ENCODE measurements at places on chromosomes 4 and X.

- no peaks in the 10 kb centered on the region for H3K4me1 ChIP-seq
- H3K27ac ChIP-seq = no peak overlapping the region
Observed at GRCh38 chr4:53075162-53075785, 213.2 kb downstream of the RASL11B start.

DNA sequence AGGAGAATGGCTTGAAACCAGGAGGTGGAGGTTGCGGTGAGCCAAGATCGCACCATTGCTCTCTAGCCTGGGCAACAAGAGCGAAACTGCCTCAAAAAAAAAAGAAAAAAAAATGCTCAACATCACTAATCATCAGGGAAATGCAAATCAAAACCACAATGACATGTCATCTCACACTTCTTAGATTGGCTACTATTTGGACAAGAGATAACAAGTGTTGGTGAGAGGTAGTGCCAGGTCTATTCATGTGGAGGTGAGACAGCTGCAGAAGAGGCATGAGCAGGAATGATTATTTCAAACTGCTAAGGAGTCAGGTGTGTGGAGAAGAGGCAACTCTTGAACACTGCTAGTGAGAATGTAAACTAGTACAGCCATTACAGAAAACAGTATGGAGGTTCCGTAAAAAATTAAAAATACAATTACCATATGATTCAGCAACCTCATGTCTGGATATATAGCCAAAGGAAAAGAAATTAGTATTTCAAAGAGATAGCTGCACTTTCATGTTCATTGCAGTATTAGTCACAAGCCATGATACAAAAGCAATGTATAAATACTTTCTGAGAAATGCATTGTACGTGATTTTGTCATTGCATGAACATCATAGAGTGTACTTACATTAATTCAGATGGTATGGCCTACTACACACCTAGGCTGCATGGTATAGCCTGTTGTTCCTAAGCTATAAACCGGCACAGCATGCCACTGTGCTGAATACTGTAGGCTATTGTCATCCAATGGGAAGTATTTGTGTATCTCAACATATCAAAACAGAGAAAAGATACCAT is 75.3 kb downstream of the TMEM144 start:
- no peak for DNase-seq
- no peaks in the 10 kb centered on the region for H3K27me3 ChIP-seq
- H3K4me3 ChIP-seq = no peak overlapping the region
- no peak overlapping the region for H3K27ac ChIP-seq
- no peaks in the 10 kb centered on the region for H3K4me1 ChIP-seq

DNA sequence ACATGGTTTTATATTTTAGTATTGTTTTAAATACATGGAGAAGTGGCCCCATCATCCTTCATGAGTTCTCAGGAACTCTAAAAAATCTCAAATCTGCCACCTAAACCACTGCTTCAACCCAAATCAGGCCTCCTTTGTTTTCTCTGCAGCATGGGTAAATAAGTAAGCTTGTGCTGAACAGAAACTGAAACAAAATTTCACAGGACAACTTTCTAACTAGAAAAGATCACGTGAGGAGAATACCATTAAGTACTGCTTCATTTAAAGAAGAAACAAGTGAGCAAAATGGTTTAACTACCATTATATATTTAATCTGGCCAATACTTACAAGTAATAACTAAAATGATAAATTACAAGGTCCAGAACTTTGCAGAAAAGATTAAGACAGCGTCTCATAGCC is 2.5 kb downstream of the ARAP2 start:
- peaks cover 43% of the 10 kb centered on the region for H3K27me3 ChIP-seq
- H3K27ac ChIP-seq = no peak overlapping the region
- H3K4me3 ChIP-seq = no peak overlapping the region
- no peaks in the 10 kb centered on the region for H3K36me3 ChIP-seq
- DNase-seq = no peak

DNA sequence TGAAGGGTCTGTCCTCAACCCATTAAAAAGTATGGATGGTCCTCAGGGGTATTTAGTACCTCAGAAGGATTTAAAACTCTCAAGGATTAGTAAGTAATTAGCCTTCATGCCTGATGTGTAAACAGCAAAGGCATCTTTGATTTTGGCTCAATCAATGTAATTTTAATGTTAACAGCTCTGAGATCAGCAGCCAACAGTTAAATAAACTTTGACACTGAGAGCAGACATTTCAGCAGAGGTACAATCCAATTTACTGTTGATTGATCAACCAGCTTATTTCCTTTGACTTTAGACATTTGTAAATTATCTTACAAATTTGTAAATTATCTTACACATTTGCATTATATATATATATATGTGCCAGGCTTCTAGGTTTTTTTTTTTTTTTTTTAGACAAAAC is 36.9 kb downstream of the STOX2 start:
- no peaks in the 10 kb centered on the region for H3K36me3 ChIP-seq
- no peak overlapping the region for H3K27ac ChIP-seq
- no peaks in the 10 kb centered on the region for H3K27me3 ChIP-seq
- no peak overlapping the region for H3K4me3 ChIP-seq
- H3K4me1 ChIP-seq = no peaks in the 10 kb centered on the region

DNA sequence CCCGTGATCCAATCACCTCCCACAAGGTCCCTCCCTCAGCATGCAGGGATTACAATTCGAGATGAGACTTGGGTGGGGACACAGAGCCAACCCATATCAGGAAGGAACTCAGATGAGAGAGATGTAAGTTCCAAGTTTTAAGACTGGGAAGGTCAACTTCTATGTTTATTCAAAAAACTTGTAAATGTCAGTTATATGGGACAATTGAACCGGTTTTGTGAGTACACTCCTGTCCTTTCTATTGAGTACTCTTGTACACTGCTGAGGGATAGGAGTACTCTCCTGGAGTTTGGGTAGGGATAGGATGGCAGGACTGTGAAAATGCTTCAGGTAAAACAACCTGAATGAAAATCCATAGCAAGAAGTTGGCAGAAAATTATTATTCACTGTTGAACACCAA is 239.1 kb downstream of the ZNF674 start:
- no peak for DNase-seq
- H3K4me3 ChIP-seq = no peak overlapping the region
- peaks cover 6% of the 10 kb centered on the region for H3K4me1 ChIP-seq
- H3K27ac ChIP-seq = no peak overlapping the region

DNA sequence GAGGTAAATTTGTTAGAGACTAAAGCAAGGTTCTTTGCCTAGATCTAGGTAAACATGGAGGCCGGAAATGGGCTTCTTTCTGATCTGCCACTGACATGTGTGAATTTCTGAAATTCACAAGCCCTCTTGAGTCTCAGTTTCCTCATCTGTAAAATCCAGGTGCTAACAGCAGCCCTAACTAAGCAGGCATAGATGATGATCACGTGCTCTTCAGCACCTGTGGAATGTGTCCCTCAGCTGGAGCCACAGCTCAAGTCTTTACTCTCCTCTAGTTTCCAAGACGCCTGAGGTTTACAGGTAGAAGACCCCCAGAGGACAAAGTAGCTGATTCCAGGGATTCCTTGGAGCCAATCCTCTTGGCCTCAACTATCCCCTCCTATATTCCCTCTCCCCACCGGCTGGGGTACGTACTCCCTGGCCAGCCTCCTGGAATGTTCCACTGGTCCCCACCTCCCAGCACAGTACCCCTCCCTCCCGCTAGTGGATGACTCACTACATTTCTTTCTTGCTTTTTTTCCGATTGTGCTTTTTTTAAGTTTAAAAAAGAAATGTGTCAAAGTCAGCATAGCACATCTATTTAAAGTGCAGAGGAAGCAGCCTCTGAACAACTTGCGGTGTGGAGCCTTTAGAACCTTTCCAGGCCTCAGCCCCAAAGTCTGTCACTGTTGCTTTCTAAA is 98.4 kb downstream of the PHKA2 start:
- no peak for DNase-seq
- no peak overlapping the region for H3K27ac ChIP-seq
- no peaks in the 10 kb centered on the region for H3K36me3 ChIP-seq
- no peaks in the 10 kb centered on the region for H3K27me3 ChIP-seq
- H3K4me3 ChIP-seq = no peak overlapping the region

DNA sequence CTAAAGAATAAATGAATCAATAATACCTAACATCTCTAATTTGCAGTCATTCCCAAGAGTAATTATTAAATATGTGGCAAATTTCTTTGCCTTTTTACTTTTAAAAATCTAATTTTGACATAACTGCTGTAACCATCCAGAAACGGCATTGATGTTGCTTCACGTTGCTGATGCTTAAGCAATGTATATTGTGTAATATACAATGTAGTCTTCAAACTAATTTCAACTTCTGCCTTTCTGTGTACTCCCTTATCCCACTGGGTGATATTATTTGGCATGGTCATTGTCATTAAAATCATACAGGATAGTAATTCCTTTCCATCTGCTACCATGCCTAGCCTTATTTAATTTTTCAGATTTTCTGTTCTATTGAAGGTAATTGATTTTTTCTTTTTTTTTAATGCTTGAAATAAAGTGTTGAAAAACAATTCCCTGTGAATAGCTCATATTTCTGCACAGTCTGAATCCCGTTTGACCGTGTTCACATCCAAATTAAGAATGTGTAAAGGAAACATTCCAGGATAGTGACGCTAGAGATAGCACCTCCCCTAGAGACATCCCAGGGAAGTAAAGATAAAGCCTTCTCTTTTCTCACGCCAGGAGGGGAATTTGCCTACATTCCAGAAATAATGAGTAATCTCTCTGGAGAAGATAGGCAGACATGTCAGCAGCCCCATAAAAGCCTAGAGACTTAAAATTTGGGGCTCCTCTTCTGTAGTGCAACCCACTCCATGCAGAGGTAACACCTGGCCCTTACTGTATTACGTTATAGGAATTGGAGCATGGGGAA is 8.6 kb downstream of the FAM200B start:
- peak; percentile 89 for DNase-seq
- H3K4me1 ChIP-seq = peaks cover 34% of the 10 kb centered on the region
- no peaks in the 10 kb centered on the region for H3K27me3 ChIP-seq

DNA sequence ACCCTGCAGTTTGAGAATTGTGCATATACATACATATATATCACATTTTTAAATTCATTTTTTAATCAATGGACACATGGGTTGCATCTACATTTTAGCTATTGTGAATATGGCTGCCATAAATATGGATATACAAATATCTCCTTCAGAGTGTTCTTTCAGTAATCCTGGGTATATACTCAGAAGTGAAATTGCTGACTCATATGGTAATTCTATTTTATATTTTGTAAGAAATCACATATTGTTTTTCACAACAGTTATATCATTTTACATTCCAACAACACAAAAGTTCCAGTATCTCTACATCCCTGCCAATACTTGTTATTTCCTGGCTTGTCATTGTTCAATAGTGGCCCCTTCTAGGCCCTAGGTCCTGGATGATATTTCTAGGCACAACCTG is 20.6 kb upstream of the HSFX4 start:
- no peaks in the 10 kb centered on the region for H3K4me1 ChIP-seq
- H3K27me3 ChIP-seq = no peaks in the 10 kb centered on the region
- no peak overlapping the region for H3K27ac ChIP-seq
- no peak overlapping the region for H3K4me3 ChIP-seq
- no peaks in the 10 kb centered on the region for H3K36me3 ChIP-seq
- no peak for DNase-seq

DNA sequence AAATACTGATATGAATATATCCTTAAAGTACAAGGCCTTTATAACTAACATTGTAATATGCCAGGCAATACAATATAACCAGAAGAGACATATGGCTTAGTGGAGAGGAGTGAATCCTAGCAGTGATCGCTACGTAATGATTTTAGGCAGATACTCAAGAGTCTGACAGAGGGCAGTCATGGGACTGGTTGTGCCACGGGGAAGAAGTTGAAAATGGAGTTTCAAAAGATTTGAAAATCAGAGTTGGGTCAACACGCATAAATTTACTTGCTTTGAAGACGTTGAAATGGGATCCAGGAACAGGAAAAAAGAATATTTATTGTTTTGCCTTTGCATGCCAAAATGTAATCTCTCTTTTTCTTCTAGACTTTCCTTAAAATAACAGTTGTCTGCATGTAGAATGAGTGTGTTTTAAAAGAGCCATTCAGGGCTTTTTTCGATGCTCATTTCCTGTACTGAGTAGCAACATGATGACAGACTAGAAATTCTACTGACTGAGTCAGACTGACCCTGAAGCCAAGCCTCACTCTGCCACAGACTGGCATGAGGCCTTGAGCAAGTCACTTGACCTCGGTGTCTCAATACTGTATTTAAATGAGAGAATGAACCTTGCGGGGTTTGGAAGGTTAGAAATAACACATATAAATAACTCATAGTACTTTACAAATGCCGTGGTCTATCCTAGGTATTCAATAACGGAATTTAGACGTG is 8.1 kb upstream of the SMS start:
- no peak overlapping the region for H3K27ac ChIP-seq
- no peak overlapping the region for H3K4me3 ChIP-seq
- H3K4me1 ChIP-seq = peaks cover 2% of the 10 kb centered on the region
- no peak for DNase-seq
- H3K36me3 ChIP-seq = no peaks in the 10 kb centered on the region
- H3K27me3 ChIP-seq = no peaks in the 10 kb centered on the region

GRCh38 chr4:172708184-172708583 is 460.4 kb upstream of the GALNT7 start:
- no peak overlapping the region for H3K4me3 ChIP-seq
- no peak for DNase-seq
- H3K36me3 ChIP-seq = no peaks in the 10 kb centered on the region
- H3K27ac ChIP-seq = no peak overlapping the region
- H3K27me3 ChIP-seq = no peaks in the 10 kb centered on the region

DNA sequence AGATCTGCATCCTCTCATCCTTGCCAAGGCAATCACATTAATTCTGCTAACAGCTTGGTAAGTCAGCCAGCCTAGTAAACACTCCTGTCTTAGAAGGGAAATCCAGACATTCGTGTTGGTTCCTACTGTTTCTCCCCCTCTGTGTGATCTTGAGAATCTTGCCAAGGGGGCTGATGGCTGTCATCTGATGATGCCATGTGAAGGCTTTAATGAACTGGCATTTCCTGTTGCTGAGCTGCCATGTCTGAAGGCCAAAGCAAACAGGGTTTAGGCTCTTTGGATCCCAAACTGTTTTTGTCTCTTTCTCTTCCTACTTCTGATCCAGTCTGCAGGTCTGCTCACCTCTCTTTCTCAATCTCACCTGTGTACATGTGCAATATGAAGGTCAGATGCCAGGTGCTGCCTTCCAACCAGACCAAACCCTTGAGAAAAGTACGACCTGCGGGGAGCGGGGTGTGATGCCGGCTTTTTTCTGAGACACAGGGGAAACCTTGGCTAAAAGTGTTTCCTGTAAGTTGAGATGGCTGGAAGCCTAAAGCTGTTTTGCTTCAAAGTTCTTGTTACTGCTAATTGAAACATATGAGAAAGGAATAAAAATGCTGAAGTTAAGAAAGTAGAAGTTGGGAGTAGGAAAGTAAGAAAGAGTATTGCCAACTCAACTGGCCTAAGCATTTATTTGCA is 532.9 kb downstream of the ANKRD50 start:
- H3K36me3 ChIP-seq = no peaks in the 10 kb centered on the region
- peak overlapping the region; percentile 72 for H3K27ac ChIP-seq
- peaks cover 13% of the 10 kb centered on the region for H3K4me1 ChIP-seq
- H3K4me3 ChIP-seq = peak overlapping the region; percentile 21
- DNase-seq = peak; percentile 86
